Muscle of leg (tissue), 16 donors: ENCODE measurements at places on chromosomes 11 and 22. TPM values are rescaled to one million over a fixed set of nuclear protein-coding genes. Genes with fewer than 3 reads are reported as not detected.

Gene ANO9
- 0.09 TPM for total RNA-seq

Gene GLB1L2
- 0.31 TPM for total RNA-seq

Gene OR4S1
- not detected for total RNA-seq

Gene PANX1
- total RNA-seq, result 27.1 TPM

Gene KRTAP5-11
- not detected for total RNA-seq

Gene TNNI2
- 3,726 TPM for total RNA-seq

Gene YPEL4
- total RNA-seq, result 0.53 TPM

Gene DEUP1
- 0.04 TPM for total RNA-seq

Gene TIMP3
- total RNA-seq, result 96.6 TPM

Gene APOL1
- 2.3 TPM for total RNA-seq
